ENCODE measurements at places on chromosomes 7 and 10.

DNA sequence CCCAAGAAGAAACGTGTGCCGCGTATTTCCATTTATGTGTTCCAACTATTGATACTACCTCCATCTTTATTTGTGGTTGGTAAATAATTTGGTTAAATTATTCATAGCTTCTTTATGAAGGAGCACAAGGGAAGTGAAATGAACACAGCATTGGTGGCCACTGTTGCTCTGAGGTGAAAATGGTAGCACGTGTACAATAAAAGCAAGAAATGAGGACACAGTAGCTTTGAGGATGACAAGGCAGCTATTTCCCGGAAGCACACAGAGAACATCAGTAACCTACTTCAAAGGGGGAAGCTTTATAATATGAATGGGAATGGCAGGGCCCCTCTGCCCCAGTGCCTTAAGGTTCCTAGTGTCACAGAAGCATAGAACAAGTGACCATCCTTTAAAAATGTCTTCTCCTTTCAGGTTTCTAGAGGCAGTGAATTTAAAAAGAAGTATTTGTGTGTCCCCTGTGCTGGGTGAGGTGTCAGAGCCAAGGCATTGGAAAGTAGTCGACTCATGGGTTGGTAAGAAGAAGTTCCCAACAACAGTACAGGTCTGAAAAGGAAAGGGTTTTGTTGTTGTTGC lies 78.8 kb downstream of the SGMS1 start:
- no peak for DNase-seq

GRCh38 chr10:89390476-89391225 lies 1.8 kb upstream of the IFIT1 start:
- DNase-seq: no peak

DNA sequence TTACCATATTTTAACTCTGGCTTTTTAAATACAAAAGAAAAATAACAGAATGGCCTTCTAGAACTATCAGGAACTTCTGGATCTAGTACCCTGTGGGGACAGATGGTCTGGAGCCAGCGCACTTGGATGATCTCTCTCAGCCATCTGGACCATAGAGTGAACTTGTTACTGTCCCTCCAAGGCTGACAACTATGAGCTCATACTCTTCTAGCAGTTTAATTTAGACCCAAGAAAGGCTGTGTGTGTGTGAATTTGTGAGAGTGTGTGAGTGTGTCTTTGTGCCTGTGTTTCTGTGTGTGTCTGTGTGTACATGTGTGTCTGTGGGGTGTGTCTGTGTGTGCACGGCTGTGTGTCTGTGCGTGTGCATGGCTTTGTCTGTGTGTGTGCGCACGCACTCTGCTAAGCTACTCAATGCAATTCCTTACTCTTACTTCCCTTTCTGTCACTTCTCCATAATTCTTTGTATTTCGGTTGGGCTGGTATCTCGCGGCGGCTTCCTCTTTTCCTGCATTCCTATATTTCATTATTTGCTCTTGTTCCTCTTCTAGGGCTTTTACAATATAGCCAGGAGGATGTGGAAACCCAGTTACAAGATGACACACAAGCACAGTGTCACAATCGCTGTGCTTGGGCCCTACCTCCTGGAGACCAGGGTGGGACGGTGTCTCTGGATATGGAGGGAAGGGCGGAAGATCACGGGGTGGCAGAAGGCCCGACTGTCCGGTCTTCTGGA lies 51.9 kb downstream of the IKZF1 start:
- no peak for DNase-seq

- DNase-seq: no peak
Measured at GRCh38 chr10:115998301-115998700, 274.7 kb downstream of the GFRA1 start.

- no peak for DNase-seq
Measured at GRCh38 chr7:105102557-105103352, 88.8 kb downstream of the KMT2E start.

- DNase-seq: no peak
Measured at GRCh38 chr10:61732629-61733278, 70.0 kb downstream of the CABCOCO1 start.

DNA sequence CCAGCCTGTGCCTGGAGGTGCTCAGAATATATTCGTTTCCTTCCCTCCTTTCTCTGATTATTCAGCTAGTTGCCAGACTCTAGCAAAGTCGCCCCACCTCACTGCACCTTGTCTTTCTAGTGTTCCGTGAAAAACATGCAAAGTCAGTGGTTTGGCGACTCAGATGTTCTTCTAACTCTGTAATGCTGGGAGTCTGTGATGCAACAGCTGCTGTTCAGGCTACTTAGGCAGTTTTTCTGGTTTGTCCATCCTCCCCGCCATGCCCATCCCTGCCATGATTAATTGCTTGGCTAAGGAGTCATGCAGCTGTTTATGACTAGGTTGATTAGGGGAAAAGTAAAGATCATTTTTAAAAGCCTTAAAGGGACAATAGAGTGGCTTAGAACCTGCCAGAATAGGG lies 99.4 kb downstream of the MTPN start:
- DNase-seq: no peak

DNA sequence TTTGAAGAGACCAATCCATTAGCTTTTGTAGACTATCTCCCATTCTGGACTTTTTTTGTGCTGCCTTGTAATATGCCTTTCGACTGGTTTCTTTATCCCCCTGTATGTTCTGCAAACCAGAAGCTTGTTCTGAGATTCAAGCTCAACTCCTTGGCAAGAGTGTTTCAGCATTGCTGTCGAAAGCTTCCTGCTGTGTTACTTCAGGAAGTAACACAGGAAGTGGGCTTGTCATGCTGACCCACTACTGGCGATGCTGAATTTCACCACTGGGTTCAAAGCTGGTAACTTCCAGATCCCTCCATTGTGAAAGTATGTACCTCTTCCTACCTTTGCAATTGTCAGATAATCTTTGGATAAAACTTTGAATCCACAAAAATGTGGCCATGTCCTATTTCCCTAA lies 57.9 kb upstream of the INSYN2A start:
- DNase-seq: no peak

DNA sequence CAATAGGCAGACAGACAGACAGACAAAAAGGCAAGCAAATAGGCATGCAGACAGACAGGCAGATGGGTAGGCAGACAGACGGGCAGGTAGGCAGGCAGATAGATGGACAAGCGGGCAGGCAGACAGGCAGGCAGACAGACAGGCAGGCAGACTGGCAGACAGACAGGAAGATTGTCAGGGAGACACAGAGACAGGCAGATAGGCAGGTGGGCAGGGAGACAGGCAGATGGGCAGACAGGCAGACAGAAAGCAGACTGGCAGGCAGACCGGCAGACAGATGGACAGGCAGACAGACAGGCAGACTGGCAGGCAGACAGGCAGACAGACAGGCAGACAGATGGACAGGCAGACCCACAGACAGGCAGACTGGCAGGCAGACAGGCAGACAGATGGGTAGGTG lies 70.3 kb upstream of the MYL10 start:
- DNase-seq: no peak

DNA sequence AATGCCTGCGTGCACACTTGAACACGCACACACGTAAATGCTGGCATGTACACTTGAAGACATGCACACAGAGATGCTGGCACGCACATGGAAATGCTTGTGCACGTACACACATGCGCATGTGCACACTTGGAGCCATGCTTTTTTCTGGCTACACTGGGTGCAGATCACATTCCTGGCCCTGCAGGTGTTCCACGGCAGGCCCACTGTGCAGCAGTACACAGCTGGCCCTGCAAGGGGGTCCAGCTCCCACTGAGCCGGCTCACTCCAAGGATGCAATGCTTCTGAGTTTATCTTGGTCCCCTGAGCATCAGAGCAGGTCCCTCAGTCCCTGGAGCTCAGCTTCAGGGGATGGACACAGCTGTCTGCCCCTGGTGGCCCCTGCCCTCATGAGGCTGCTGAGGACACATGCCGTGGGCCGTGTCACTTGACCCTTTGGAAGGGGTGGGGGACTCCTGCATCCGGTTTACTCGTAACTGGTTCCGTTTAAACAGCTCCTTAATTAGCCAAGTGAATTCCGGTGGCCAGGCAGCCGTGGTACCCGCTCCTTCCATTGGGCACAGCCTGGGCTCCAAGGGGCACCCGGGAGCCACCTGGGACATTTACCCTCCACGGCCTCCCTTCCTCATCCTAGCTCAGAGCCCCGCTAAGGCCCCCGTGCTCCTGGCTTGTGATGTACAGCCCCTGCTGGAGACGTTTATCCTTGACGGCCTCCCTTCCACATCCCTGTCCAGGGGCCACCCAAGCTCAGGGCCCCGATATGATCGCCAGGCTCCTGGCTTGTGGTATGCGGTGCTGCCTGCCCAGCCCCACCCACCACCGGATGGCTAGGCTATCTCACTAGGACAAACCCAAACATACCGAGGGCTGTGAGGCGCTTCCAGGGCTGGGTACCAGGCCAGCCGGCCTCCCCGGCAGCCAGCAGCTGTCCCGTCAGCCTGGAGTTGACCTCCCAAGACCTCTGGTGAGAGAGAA lies 39.5 kb upstream of the DPYSL4 start:
- DNase-seq: no peak

- DNase-seq: no peak
Measured at GRCh38 chr7:77208416-77208815, 8.8 kb upstream of the FGL2 start.

DNA sequence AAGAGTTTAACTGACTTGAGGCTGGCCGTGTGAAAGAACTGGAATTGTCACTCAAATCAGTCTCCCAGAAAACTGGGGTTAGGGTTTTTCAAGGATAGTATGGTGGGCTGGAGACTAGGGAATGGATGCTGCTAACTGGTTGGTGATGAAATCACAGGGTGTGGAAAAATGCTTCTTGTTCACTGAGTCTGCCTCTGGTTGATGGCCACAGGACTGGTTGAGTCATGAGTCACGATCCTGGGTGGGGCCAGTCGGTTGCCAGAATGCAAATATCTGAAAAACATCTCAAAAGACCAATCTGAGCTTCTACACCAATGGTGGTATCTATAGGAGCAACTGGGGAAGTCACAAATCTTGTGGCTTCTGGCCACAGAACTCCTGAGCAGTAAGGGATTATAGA lies 16.3 kb upstream of the BAMBI start:
- no peak for DNase-seq

- no peak for DNase-seq
Measured at GRCh38 chr10:12668634-12669033, 319.3 kb downstream of the CAMK1D start.

- DNase-seq: no peak
Measured at GRCh38 chr7:23864973-23865372, 155.0 kb downstream of the STK31 start.

GRCh38 chr7:137206770-137207169 lies 136.8 kb downstream of the PTN start:
- no peak for DNase-seq

- peak; percentile 75 for DNase-seq
Measured at GRCh38 chr7:45026984-45027773, 27.2 kb downstream of the CCM2 start.

GRCh38 chr7:69928621-69929020 lies 330.3 kb downstream of the AUTS2 start:
- no peak for DNase-seq

GRCh38 chr10:86391986-86392722 lies 25.6 kb upstream of the GRID1 start:
- DNase-seq: no peak

DNA sequence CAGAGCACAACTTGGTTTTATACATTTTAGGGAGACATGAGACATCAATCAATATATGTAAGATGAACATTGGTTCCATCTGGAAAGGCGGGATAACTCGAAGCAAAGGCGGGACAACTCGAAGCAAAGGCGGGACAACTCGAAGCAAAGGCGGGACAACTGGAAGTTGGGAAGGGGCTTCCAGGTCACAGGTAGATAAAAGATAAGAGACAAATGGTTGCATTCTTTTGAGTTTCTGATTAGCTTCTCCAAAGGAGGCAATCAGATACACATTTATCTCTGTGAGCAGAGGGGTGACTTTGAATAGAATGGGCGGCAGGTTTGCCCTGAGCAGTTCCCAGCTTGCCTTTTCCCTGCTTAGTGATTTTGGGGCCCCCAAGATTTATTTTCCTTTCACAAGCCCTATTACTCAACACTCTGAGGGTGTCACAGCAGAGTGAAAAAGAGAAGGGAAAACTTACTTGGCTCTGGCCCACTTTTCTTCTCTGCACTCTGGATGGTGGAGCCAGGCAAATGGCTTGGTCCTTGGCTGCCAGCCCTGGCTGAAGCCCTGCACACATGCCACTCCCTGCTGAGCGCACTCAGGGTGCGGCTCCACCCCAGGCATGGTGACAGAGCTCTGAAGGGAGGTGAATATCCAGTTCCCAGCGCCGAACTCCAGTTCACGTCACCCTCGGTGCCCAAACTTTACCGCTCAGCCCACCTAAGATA lies 46.7 kb downstream of the PARD3 start:
- DNase-seq: no peak

DNA sequence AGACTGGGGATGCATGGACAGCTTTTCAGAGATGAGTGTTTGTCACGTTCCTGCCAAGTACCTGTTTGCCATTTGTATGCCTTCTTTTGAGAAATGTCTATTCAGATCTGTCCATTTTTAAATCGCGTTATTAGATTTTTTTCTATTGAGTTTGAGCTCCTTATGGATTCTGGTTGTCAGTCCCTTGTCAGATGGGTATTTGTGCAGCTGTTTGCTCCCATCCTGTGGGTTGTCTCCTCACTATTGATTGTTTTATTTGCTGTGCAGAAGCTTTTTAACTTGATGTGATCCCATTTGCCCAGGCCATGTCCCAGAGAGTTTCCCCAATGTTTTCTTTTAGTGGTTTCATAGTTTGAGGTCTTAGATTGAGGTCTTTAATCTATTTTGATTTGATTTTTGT lies 5.5 kb upstream of the PRKAR1B start:
- DNase-seq: no peak

GRCh38 chr10:104406715-104407650 lies 53.4 kb downstream of the CFAP58 start:
- DNase-seq: no peak

DNA sequence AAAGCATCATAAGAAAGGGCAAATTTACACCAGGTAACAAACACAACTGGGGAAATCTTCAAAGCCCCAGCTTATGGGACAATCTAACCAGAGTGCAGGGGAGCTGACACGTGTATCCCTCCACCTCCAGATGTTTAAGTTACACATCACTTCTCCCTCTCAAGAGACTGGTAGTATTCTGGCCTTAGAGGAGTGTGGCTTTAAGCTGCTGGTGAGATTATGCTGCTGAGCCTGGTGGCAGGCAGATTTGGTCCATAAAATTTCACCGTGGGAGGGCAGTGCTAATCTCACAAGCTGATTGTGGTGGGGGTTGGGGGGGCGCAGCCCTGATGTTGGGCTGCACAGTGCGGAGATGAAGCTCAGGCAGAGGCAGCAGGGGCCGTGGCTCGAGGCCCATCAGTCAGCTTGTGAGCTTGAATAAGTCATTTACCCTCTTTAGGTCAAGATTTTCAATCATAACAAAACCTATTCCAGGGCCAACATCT lies 431.0 kb upstream of the GALNT17 start:
- DNase-seq: no peak

- DNase-seq: peak; percentile 84
Measured at GRCh38 chr7:22822486-22823141, at the start of gene TOMM7. Gene TOMM7 (minus strand): TSS chr7:22822849. CDS start chr7:22822779, 70 bp downstream.

GRCh38 chr7:111098011-111098925 lies 7.3 kb downstream of the LRRN3 start:
- DNase-seq: peak; percentile 34

GRCh38 chr10:88705958-88706357 lies at the start of gene LIPK:
Gene LIPK (plus strand): TSS chr10:88706249. CDS start chr10:88724544, 18,295 bp downstream.
- no peak for DNase-seq
